Fibroblast of gingiva (primary cell): ENCODE measurements at places on chromosomes 4 and X.

DNA sequence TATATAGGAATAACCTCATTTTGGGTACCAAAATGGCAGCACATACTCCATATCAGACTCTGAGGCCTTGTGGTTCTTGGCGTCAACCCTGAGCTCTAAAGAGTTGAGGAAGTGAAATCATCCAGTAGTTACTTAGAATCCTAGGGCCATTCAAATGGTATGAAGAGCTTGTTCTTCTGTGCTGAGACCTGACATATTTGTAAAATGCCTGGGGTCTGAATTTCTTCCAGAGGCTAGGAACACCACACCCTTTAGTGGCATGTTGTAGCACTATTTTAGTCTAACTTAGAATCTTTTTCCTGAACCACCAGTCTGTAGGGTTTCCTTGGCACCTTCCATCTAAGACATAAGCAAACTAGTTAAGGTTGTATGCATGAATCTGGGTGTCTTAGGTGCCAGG lies 18.1 kb upstream of the GDPD2 start:
- no peak for DNase-seq

GRCh38 chr4:132312521-132312920 lies 836.6 kb upstream of the PCDH10 start:
- no peak for DNase-seq

DNA sequence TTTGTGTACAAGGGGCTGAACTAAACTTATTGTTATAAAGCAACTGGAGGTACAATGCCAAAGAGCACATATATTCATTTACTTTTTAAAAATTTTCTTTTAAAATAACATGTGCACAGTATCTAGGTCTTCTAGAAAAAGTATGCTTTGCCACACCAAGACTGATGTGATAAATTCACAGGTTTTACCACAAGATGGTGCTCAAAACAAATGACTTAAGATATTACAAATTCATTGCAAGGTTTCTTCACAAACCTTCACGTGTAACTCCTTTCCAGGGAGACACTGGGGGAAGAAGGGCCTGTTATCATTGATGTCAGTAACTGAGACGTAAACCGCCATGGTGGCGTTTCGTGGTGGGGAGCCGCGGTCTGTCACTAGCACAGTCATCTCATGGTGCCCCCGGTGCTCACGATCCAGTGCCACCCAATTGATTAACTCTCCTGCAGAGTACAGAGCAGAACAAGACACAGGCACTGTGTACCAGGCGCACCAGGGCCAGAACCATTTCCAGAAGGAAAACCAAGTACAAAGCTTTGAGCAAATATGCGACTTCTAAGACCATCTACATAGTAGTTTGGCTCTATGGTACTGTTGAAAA lies 162.2 kb downstream of the DCHS2 start:
- peak; percentile 39 for DNase-seq

GRCh38 chrX:133005042-133005441 lies 46.6 kb upstream of the HS6ST2 start:
- no peak for DNase-seq

DNA sequence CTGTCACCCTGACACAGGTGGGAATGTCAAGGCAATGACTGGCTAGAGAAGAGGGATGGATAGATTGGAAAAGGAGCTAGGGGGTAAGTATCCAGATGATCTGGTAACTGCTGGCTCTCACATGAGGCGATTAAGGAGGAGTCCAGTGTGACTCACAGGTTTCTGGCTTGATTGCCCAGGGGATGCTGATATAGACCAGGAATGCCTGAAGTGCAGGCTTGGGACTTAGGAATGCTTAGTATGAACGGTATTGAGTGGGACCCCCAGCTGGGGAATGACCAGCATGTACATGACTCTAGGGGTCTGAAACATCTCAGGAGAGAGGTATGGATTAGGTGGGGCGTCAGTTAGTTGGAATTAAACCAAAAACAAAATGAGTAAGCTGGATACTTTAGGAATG lies 65.8 kb upstream of the PRPS1 start:
- peak; percentile 12 for DNase-seq

GRCh38 chr4:54482529-54483200 lies 175.1 kb upstream of the KIT start:
- DNase-seq = no peak

- DNase-seq = no peak
Observed at GRCh38 chr4:8267077-8267476, 2.5 kb upstream of the HTRA3 start.

DNA sequence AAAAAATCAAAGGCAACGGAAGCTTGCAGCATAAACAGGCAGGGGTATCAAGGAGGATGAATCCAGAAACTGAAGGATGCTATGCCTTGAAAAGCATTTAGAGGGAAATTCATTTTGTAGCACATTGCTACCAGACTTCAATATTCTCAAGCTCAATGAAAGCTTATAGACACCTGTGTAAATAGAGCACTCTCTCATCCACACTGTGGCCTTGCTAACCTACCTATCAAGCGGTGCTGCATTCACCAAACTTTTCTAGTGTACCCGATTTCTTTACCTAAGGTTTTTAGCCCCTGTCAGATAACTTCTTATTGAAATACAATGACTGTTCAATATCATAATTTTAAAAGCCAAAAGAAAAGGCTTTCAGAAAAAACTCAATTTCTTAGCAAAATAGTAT lies 20.2 kb upstream of the HSD17B13 start:
- DNase-seq = no peak

DNA sequence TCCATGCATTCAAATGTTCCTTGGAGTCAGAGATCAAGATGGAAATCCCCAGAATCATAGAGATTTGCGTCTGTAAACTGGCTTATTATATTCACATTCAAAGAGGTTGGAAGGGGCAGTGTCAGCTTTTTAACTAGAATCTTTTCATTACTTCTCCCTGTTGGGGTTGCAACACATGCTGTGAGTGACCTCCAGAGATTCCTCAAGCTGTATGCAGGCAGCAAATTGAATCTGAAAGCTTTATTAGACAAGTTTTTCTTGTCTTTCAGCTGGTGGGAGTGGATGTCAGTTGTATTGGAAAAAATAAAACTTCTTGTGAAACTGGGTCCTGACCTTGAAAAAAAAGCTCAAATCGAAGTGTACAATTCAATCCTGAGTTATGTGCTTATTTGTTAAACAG lies 736.5 kb upstream of the FTHL17 start:
- no peak for DNase-seq

DNA sequence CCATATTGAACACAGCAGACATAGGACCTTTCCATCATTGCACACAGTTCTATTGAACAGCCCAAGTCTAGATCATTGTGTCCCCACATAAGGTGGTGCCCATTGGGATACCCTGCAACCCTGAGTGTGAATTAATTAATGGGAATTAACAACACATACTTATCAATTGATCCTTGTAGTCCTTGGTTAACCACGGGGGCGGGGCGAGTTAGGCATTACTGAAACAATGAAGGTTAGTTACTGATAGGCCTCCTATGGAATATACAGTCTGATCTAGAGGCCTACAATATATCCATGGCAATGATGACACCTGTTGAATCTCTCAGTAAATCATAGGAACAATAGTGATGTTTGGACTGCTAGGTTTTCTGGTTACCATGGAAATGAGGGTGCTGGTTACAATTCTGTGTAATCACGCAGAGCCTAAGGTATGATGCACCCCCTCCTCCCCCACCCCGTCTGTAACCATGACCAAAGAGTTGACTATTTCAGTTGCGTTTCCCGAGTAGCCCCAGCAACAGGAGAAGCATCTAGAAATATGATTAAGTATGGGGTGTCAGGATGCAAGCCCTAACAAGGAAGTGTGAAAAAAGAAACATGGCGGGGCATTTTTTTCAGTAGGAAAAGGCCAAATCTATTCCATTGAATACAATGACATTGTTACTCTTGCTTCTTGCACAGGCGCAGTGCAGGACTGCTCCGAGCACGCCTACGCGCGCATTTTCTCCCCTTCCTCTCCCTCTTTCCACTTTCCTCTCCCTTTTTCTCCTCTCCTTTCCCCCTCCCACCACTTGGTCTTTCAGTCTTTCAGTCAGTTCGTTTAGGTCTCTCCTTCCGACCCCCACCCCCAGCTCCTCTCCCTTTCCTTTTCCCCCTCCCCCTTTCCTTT lies 677 bp upstream of the NONO start:
- peak; percentile 21 for DNase-seq

- no peak for DNase-seq
Observed at GRCh38 chrX:50442426-50443116, 28.1 kb downstream of the DGKK start.

DNA sequence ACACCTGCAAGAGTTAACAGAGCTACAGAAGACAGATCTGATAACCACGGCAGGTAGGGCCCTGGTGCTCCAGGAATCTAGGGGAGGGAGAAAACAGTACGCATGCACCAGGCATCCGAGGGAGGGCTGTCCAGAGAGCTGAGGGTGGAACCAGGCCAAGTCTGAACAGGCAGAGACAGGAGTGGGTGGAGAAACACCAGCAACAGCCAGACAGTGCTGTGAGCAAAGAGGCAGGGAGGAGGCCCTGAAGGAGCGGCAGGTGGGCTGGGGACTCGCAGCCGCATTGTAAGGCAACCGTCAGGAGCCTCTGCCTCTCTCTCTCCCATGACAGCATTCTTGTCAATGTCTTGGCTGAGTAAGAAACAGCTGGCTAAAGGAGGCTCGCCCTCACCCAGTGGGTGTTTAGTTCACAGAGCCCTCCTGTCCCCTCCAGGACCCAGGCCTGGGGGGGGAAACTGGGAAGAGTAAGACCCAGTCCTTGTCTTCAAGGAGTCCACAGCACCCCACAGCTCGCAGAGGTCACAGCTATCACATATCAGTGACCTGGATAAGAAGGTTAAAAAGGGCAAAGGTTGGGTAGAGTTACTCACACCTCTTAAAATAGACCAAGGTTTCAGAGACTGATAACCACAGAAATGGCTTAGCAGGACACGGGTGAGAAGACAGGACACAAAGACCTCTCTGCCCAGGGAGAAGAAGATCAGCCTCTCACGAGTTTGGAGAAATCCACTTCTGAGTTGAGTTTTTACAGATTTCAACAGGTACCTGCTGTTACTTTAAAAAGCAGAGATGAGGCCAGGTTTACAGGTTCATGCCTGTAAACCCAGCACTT lies 10.5 kb downstream of the ACSL1 start:
- DNase-seq = no peak
